Ureter (tissue), 1 donor: ENCODE measurements at places on chromosomes 16 and 17.
A peak's percentile ranks its signal among the peaks of the same experiment; 100 is the strongest.

- peak; percentile 88 for DNase-seq
Observed at GRCh38 chr16:67393111-67393787, at the start of gene TPPP3. Gene TPPP3, minus strand, starts transcription at chr16:67393498. Its CDS starts 2,387 bp downstream, at chr16:67391111.

GRCh38 chr16:9499941-9500593 lies 408.6 kb downstream of the HAPSTR1 start:
- no peak for DNase-seq

DNA sequence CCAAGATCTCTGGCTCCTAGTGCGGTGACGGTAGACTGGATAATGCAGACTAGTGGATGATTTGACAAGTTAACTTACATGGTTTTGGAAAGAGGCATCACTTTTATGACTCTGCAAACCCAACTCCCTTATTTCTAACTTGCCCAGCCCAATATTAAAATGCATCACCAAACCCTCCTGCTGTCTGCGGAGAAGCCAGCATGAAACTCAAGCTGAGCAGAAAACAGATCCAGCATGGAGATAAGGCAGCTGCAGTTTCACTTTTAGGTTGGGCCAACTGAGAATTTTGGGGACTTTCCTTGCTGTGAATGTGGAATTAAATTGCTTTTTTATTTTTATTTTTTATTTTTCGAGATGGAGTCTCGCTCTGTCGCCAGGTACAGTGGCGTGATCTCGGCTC lies 27.8 kb downstream of the CDH1 start:
- no peak for DNase-seq

- no peak for DNase-seq
Observed at GRCh38 chr16:53583401-53583800, 80.4 kb upstream of the AKTIP start.

DNA sequence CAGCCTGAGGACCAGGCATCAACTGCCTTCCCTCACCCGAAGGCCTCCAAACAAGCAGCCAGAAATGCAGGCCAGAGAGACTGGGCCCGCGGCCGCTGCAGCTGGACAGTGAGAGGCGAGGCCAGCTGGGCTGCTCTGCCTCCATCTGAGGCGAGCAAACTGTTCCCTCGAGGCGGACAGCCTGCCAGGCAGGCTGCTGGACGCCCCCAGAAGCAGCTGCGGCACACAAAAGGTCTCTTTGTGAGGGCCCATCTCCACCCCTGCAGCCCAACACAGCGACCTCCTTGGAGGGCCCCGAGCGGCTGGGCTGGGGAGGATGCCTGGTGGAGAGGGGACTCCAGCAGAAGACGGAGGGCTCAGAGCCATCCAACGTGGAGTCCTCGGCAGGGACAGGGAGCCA lies 4.7 kb downstream of the CORO7 start:
- DNase-seq = no peak
